Retina (tissue), 1 donor: ENCODE measurements at places on chromosomes 7 and 10.
A peak's percentile ranks its signal among the peaks of the same experiment; 100 is the strongest.

GRCh38 chr10:51894771-51895578, 195.6 kb upstream of the CSTF2T start:
- no peak for DNase-seq

- no peak for DNase-seq
Measured at GRCh38 chr10:124695259-124695658, 48.9 kb downstream of the FAM53B start.

GRCh38 chr10:99619090-99619800, 994 bp downstream of the SLC25A28 start:
- no peak for DNase-seq

- peak; percentile 25 for DNase-seq
Measured at GRCh38 chr10:95544783-95545500, 16.2 kb downstream of the SORBS1 start.

DNA sequence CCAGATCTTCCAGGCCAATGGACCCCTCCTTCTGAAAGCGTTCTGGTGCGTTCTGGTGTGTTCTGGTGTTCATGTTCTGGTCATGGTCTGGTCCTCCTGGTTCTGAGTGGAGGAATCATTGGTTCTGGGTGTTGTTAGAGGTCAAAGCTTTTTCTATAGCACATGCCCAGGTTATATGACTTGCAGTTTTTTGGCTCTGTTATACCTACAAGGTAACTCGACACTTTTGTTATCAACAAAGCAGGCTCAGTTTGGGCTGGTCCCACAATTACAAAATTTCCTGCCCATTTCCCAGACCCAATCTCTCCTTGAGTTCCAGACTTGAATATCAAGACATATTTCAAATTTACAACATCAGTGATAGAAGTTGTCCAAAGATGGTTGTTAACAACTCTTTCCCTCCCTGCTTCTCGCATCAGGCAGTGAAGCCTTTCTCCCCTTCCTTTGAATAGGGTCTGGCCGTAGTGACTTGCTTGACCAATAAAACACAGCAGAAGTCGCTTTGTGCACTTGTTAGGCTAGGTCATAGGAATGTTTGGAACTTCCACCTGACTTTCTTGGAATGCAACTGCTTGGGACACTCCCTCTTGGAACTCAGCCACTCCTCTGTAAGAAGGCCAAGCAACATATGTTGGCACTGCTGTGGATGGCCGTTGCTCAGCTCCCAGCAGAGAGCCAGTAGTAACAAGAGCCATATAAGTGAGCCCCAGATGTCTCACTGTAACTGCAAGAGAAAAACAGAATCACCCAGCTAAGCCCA, 83.1 kb upstream of the STEAP1B start:
- DNase-seq = no peak

DNA sequence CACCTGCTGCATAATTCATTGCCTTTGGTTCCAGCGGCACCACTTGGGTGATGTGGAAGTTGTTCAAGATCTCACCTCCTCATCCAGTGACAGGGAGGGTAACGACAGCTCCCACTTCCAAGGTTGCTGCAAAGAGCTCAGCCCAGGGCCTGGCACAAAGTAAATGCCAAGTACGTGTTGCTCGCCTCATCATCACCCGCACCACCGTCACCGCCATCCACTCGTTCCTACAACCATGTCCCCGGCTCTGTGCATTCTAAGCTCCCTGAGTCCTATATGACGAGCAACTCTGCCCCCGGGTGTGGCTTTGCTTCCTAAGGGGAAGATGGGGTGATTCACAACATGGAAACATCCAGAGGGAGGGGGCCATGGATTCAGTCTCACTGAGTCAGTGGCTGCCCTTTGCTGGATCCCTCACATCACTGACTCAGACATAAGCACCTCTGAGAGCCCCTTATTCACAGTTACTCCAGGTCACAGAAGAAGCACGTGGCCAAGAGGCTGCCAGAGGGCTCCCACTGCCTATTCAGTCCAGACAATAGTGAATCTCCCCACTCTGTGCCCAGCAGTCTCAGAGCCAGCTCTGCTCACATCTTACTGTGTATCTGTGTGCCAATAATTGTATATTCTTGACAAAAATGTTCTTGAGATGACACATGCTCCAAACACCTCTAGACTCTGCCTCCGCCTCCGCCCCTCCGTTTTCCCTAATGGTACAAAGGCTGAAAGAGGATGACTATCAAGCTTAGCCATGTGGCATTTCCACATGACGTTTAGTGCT, 159.1 kb downstream of the GFRA1 start:
- DNase-seq = no peak

- DNase-seq = no peak
Measured at GRCh38 chr7:140631021-140631420, 9.6 kb downstream of the DENND2A start.

DNA sequence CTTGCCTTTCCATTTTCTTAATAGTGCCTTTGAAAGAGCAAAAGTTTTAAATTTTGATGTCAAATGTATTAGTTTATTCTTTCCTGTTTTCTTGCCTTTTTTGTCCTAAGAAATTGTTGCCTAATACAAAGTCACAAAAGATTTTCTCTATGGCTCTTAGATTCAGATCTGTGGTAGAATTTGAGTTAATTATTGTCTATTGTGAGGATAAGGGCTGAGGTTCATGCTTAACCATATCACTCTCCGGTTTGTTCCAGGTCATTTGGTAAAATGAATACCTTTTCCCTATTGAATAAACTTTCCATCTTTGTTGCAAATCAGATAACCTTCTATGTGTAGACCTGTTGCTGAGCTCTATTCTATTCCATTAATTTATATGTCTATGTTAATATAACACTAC, 96.0 kb downstream of the NOD1 start:
- DNase-seq = no peak

DNA sequence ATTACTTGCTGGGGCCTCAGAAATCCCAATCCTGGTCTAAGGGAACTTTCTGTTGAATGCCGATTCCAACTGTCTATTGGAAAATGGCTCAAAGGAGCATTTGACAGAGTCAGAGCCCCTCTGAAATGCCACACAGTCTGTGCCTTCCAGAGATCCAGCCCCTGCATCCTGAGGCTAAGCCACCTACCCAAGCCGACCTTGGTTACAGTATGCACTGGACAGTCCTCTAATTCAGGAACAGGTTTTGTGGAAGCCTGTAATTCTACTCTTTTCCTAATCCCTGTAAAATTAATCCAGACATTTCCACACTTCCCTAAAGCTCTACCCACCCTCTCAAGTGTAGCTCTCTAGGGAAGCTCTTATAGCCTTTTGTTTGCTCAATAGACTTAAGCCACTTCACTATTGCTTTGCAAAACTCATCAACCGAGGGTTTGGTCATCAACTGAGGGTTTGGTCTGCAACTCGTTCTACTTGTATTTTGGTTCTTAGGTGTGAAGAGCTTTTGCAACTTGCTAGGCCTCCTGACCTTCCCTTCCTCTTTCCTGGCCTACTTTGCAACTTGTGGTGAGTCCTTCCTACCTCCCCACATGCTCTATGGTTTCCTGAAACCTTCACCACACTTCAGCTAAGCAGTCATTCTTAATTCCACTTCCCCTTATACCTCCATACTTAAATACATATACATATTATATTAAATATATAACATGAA, 364.8 kb downstream of the SFMBT2 start:
- no peak for DNase-seq

GRCh38 chr10:27446091-27446918, 57.8 kb upstream of the RAB18 start:
- DNase-seq = peak; percentile 33

- DNase-seq = no peak
Measured at GRCh38 chr10:61989995-61990760, 88.7 kb downstream of the ARID5B start.

DNA sequence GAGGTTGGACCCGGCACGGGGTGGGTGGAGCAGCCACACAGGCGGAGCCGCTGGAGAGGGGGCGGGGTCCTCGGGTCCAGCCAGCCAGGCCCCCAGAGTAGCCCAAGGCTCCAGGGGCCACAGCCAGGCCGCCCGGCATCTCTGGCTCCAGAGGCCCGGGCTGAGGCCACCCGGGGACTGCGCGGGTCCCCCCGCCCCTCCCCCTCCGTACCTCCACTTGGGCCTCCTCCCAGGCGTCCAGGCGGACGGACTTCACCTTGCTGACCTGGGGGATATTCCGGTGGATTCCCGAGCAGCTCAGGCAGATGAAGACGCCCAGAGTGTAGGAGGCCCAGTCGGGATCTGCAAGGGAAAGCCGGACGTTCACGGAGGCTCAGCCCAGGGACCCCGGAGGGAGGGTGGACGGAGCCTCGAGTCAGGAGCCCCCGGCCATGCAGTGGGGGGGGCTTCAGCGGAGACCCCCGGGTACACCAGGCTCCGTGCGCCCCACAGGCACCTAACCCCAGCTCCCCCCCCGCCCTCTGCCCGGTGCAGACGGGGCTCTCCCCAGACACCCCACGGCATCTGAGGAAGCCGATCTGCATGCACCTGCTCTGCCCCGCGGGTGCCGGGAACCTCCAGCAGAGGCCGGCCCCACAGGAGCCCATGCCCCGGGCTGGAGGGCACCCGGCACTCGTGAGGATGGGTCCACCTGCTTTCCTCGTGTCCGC, 19.2 kb downstream of the ADAP1 start:
- DNase-seq = no peak

DNA sequence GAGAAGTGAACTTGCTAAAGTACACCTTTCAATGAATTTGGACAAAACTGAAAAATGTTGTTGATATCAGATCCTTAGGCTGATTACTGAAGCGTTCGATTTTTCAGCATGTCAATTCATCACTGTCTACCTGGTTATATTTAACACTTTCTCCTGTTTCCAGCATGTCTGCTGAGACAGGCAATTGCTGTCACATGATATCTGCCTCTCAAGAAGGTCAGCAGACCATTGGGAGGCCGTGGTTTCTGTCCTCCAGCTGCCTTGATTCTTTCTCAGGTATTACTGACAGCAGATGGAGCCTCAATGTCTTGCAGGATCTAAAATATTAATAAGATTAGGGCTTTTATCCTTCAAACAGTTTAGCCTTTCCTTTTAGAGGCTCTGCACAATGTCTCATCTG, 127.5 kb downstream of the SNX10 start:
- DNase-seq = peak; percentile 49

GRCh38 chr7:106895246-106895864, 30.3 kb downstream of the PIK3CG start:
- DNase-seq = peak; percentile 17

DNA sequence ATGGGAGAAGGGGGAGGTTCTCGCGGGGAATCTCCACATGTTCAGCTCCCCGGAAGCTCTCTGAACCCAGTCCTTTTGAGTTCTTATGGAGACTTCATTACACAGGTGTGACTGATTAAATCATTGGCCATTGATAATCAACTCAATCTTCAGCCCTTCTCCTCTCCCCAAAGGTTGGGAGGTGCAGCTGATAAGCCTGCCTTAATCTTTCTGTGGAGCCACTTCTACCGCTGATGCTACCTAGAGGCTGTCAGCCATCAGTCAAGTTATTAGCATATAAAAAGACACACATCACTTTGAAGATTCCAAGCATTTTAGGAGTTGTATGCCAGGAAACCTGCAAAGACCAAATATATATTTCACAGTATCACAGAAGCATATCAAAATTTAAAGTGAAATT, 91.7 kb downstream of the MARCHF5 start:
- DNase-seq = no peak

- no peak for DNase-seq
Measured at GRCh38 chr10:88156341-88156740, 292.9 kb downstream of the PTEN start.

GRCh38 chr10:35637462-35637861, 4.6 kb downstream of the FZD8 start:
- peak; percentile 68 for DNase-seq

GRCh38 chr7:107811934-107812333, 8.9 kb upstream of the SLC26A3 start:
- DNase-seq = no peak

- no peak for DNase-seq
Measured at GRCh38 chr10:45339894-45340293, 24.5 kb upstream of the OR13A1 start.

- no peak for DNase-seq
Measured at GRCh38 chr7:4079956-4080355, 602.1 kb upstream of the FOXK1 start.

DNA sequence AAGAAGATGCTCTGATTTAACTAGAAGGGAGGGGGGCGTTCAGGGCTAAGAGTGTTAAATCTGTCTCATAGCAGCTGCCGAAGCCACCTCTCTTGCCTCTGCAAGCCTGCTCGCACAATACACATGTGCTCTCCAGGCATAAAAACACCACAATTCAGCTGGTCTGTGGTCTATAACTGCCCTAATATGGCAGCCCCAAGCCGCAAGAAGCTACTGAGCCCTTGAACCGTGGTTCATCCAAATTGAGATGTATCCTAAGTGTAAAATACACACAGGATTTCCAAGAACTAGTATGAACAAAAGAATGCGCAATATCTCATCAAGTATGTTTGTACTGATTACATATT, 70.8 kb upstream of the FGFR2 start:
- DNase-seq = no peak

- DNase-seq = no peak
Measured at GRCh38 chr7:148290538-148290937, 300.0 kb upstream of the C7orf33 start.

DNA sequence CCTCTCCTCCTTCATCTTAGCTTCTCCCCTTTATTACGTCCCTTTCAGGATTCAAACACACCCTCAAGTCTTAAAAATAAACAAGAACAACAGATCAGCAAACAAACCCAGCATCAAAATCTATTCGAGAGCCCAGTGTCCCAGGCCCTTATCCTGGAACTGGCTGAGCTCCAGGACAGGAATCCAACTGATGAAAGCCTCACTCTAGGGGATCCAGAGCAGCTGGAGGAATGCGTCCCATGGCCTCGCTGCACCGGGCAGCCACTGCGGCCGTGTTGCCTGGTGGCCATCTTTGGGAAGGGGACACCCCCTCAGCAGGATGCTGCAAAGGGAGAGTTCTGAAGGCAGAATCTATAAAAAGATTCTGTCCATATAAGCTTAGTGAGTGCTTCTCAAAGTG, 156.5 kb upstream of the BMPER start:
- DNase-seq = no peak

GRCh38 chr7:28573651-28574301, 161.5 kb downstream of the CREB5 start:
- DNase-seq = no peak

DNA sequence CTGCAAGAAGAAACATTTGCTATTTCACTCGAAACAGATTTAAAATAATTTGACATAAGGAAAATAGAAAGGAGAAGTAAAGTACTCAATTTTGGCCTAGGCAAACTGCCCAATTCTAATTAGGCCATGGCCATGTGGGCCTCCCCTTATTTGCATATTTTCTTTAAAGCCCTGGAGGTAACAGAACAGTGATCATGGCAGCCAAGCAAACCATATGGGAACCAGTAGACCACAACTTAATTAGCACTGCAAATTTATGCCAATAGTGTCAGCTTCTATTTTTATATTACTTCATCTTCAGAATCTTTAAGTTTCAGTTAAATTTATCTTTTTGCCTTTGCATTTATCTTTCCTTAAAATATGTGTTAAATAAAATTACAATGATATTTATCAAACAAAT, 63.3 kb upstream of the THSD7A start:
- DNase-seq = no peak
